ENCODE measurements at places on chromosomes 6 and 20.
A peak's percentile ranks its signal among the peaks of the same experiment; 100 is the strongest.

DNA sequence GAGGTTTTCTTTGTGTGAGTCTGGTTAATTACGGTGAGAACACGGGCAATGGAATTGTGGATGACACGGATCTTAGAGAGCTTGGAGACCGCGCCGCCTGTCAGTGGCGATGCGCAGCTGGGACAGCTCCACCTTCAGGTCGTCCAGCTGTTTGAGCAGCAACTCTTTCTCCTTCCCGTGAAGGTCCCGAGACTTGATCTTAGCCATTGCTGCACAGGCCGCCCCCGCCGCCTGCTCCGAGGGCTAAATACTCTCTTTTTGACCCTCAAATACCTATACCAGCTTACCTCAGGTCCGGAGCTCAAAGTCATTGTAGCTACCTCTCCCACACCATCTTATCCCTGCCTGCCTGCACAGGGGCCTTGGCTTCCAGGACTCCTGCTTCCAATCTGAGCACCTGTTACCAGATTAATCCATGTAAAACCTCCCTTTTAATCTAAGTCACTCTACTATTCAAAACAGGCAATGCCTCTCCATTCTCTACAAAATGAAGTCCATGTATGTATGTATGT lies 100.2 kb downstream of the PREP start:
- no peak for DNase-seq

- no peak for DNase-seq
These were observed 141.6 kb downstream of the FOXO3 start for GRCh38 chr6:108702106-108702851.

DNA sequence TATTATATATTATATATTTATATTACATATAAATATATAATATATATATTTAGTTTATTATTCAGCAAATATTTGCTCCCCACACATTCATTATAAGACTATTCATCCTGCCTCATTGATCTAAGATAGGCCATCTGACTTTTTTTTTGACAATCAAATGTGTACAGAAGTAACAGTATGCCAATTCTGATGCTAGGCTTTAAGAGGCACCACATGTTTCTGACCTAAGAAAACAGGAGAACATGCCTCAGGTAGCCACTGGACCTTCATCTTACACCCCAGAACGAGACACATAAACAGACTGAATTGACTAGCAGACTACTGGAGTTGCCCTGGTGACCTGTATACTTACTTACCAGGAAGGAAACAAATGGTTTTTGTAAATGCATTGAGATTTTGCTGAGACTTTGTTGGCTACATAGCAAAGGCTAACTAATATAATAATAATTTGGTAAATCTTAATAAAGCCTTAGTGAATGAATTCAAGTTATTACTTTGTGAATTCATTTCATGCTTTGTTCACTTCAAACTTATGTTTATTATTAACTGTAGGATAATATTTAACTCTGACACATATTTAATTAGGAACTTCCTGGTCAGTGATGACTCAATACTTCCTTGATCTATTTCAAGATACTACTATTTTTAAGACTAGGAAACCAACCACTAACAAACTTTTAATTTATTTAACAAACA lies 13.4 kb upstream of the MYO6 start:
- no peak for DNase-seq

DNA sequence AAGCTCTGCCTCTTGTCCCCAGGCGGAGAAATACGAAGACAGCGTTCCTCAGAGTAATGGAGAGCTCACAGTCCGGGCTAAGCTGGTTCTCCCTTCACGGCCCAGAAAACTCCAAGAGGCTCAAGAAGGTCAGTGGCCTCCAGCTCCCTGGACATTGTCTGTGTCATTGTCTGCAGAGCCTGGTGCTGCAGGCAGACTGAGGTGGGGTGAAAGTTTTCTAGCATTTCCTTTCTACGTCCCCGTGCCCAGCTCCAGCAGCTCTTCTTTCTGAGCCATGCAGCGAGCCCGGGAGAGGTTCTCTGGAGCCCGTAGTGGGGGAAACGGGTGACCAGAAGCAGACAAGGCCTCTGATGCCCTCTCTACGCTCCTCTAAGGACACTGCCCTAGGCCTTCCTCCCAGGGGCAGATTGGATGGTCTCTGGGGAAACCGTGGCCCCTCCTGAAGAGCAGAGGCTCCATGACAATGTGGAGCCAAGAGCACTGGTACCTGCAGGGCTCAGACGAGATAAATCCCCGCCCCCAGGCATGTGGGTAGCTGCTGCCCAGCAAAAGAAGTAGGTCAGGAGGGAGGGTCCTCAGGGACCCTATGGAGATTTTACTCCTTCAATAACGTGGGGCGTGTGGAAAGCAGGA lies 58.4 kb downstream of the EZR start:
- DNase-seq: no peak

- DNase-seq: peak; percentile 57
These were observed 182.4 kb upstream of the MCHR2 start for GRCh38 chr6:100176311-100176950.

DNA sequence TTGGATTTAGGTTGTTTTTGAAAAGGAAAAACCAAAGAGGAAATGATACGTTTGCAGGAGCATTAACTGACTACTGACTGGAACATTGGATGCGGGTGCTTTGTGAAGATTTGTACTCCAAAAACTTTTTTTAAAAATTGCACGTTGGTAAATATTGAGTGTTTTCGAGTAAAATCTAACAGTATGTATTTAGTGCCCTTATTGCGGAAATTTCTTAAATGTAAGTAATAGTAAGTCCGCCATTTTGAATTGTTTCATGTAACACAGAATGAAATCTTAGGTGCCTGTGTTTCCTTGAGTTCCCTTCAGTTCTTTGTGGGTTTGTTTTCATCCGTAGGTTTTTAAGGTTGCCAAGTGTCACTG lies 15.2 kb upstream of the LIN28B start:
- no peak for DNase-seq

DNA sequence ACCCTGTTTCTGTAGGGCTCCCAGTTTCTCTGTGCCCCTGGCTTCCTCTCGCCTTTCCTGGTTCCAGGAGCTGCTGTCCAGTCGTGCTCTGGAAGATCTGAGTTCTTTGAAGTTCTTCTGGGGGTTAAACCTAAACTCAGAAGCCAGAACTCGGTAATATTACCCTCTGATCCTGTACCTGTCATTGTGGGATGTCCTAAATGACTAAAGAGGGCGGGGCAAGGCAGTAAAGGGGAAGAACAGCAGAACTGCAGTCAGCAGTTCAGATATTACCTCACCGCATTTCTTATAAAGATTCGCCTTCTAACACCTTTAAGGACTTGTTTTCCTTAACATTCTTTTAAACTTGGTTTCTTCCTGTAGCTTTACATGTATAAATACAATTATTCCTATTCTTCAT lies 63.9 kb downstream of the FAM120B start:
- DNase-seq: no peak

GRCh38 chr20:5529331-5530148 lies 212.8 kb upstream of the PROKR2 start:
- DNase-seq: peak; percentile 58

- no peak for DNase-seq
These were observed 23.2 kb downstream of the TXNDC5 start for GRCh38 chr6:7887278-7887991.

DNA sequence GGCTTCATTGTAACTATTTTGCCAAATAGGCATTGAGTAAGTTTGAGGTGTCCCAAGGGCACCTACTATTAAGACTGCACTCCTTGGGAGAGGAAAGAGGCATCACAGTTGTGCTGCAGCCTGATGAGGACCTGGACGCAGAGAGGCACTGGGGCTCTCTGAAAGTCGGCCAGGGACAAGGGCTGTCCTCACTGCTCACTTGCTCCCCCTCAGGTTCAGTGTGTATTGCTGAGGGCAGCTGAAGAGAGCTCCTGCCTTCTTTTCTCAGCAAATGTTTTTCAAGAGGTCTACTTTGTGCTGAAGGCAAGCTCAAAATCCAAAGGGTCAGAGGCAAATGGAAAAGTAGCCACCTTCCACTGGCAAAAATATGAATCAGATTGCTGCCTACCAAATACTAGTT lies 331.8 kb downstream of the RIMS1 start:
- peak; percentile 5 for DNase-seq

GRCh38 chr20:10110151-10110550 lies 75.4 kb downstream of the ANKEF1 start:
- DNase-seq: no peak

GRCh38 chr6:142258305-142258704 lies 43.5 kb upstream of the ADGRG6 start:
- no peak for DNase-seq

- no peak for DNase-seq
These were observed 12.1 kb downstream of the TRIM31 start for GRCh38 chr6:30100585-30101443.

- no peak for DNase-seq
These were observed 23.6 kb downstream of the BHLHE23 start for GRCh38 chr20:62983210-62983609.

- no peak for DNase-seq
These were observed 493.5 kb downstream of the TFAP2A start for GRCh38 chr6:9921366-9921765.

GRCh38 chr20:48825566-48825920 lies 2.3 kb downstream of the PREX1 start:
- no peak for DNase-seq

GRCh38 chr6:7042654-7043545 lies 64.9 kb upstream of the RREB1 start:
- DNase-seq: no peak

GRCh38 chr6:33591424-33592032 lies 11.5 kb upstream of the BAK1 start:
- no peak for DNase-seq

DNA sequence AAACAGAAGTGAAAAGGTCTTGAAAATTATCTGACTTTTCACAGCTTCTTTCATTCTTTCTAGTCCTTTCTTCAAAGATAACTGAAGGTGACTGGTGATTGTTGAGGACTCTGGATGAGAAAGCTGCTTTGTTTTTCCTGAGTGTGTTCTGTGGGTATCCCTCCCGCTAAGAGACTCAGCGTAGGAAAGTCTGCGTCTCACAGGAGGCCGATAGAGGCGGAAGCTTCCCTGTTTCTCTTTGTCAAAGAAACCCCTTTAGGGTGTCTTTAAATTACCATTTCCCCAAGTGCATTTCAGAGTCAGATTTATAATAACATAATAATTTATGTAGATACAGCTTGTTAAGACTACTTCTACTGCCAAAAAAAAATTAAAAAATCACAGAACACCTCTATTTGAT lies 31.2 kb upstream of the IRF4 start:
- DNase-seq: no peak
